ENCODE measurements at places on chromosomes 7 and 10.

GRCh38 chr7:40640566-40640965 lies 505.8 kb downstream of the SUGCT start:
- no peak for DNase-seq

- no peak for DNase-seq
These were observed 99.7 kb upstream of the DDC start for GRCh38 chr7:50664937-50665336.

GRCh38 chr10:36766415-36766810 lies 359.0 kb upstream of the ANKRD30A start:
- no peak for DNase-seq

GRCh38 chr10:132880128-132880981 lies 62.0 kb downstream of the CFAP46 start:
- peak; percentile 34 for DNase-seq

GRCh38 chr7:92823042-92823441 lies 13.3 kb downstream of the CDK6 start:
- no peak for DNase-seq
